ENCODE measurements at places on chromosomes 2 and 18. TPM values are rescaled to one million over a fixed set of nuclear protein-coding genes. Genes with fewer than 3 reads are reported as not detected.

The MC4R gene
- not detected for total RNA-seq

The TP53I3 gene
- 1.8 TPM for total RNA-seq

- H3K4me3 ChIP-seq: no peak within 1 kb of the TSS
- peak; percentile 57 for DNase-seq
Measured at GRCh38 chr2:223601932-223602666, at the start of gene SCG2. Gene SCG2 (minus strand): TSS chr2:223602361. CDS start chr2:223599282, 3,079 bp downstream.

DNA sequence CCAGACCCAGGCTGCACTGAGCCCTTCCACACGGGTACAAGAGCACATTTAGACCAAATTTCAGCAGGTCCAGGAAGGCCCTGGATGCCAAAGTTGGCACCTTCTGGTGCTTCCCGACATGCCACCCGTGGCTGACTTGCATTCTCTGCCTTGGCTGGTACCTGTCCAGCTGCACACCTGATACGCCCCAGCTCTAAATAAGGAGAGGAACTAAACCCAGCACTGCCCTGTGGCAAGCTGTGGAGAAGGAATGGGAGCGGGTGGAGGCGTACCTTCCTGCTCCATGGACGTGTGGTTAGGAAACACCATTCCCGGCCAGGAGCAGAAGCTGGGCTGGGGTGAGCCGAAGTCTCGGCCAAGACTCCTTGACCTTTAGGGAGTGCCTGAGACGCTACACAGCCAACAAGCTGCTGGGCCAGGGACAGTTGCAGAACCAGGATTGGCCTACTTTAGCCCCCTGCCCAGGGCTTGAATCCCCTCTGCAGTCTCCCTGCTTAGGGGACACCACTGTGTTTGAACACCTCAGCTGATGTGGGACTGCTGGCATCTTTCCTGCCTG, 86.5 kb upstream of the TAF1B start:
- H3K27ac ChIP-seq: no peak overlapping the region
- no peaks in the 10 kb centered on the region for H3K36me3 ChIP-seq
- peaks cover 67% of the 10 kb centered on the region for H3K27me3 ChIP-seq
- no peak for DNase-seq

The HOXD11 gene
- not detected for total RNA-seq

DNA sequence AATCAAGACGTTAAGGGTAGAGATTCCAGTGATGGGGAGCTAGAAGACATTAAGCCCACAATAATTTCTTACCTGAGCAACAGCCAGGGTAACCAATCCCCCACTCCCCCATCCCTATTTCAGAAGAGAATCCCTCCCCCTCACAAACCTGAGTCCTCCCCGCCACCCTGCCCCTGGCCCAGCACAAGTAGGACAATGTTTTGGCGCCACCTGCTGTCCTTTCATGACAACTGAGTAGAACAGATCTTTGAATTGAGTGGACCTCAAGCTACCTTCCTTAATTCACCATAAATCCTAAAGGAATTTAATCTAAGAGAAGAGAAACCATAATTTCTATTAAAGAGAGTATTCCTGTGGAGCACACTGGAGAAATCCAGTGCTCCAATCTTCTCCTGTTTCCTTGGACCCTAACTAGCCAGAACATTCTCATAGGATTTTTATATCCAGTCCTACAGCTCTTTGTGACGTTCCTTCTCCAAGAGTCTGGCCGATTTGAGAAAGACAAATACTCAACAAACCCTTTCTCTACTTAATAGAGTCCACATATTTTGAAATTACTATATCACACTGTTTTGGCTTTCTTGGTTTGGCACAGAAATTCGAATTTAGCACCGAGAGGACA, 41.1 kb downstream of the NHEJ1 start:
- no peak overlapping the region for H3K4me3 ChIP-seq
- no peaks in the 10 kb centered on the region for H3K36me3 ChIP-seq
- H3K27me3 ChIP-seq: no peaks in the 10 kb centered on the region
- H3K4me1 ChIP-seq: peaks cover 5% of the 10 kb centered on the region
- DNase-seq: peak; percentile 69
- H3K27ac ChIP-seq: no peak overlapping the region

The ZNF385B gene
- total RNA-seq: not detected

The AGXT gene
- not detected for total RNA-seq

GRCh38 chr2:240183006-240183874, 42.8 kb upstream of the OTOS start:
- H3K36me3 ChIP-seq: peaks cover 2% of the 10 kb centered on the region
- no peak for DNase-seq
- H3K27ac ChIP-seq: no peak overlapping the region
- peaks cover 23% of the 10 kb centered on the region for H3K27me3 ChIP-seq

GRCh38 chr2:121993682-121994081, 238.2 kb downstream of the TSN start:
- H3K36me3 ChIP-seq: no peaks in the 10 kb centered on the region
- no peak for DNase-seq
- no peak overlapping the region for H3K27ac ChIP-seq
- no peaks in the 10 kb centered on the region for H3K4me1 ChIP-seq

The DSG4 gene
- total RNA-seq: not detected

The TMEFF2 gene
- total RNA-seq: not detected

GRCh38 chr2:98099939-98100743, 13.2 kb downstream of the VWA3B start:
- peaks cover 18% of the 10 kb centered on the region for H3K36me3 ChIP-seq
- no peak for DNase-seq
- H3K27ac ChIP-seq: no peak overlapping the region
- H3K4me1 ChIP-seq: no peaks in the 10 kb centered on the region
- peaks cover 18% of the 10 kb centered on the region for H3K27me3 ChIP-seq

DNA sequence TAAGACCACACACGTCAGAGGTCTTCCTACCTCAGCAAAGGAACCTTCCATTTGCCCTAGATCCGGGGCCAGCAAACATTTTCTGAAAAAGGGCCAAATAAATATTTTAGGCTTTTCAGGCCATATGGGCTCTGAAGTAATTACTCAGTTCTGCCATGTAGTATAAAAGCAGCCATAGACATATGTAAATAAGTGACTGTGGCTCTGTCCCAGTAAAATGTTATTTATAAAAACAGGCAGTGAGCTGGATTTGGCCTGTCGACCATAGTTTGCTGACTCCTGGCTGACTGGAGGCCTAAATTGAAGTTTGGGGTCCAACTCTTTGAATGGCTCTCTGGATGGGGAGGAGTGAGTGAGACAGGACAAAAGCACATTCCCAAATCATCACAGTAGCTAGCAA, 49.5 kb downstream of the ABCB11 start:
- H3K4me1 ChIP-seq: no peaks in the 10 kb centered on the region
- no peak overlapping the region for H3K27ac ChIP-seq
- no peak for DNase-seq
- no peak overlapping the region for H3K4me3 ChIP-seq
- H3K36me3 ChIP-seq: no peaks in the 10 kb centered on the region

DNA sequence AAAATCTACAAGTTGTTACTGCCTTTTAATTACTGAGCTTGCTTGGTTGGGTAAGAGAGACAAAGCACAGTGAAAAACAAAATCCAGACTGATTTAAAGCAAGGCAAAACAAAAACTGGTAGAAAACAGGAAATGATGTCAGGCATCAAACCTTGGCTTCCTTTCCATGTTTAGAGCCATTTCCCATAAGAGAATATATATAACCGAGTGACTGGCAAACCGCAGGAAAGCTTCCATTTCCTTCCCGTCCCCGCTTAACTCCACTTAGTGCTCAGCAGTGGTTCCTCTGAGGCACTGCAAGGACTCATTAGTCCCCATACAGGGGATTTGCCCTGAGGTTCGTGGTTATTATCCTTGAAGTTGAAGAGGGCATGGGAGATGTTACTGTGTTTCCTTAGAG, 446.3 kb downstream of the LPIN1 start:
- H3K4me1 ChIP-seq: peaks cover 6% of the 10 kb centered on the region
- H3K4me3 ChIP-seq: no peak overlapping the region
- peaks cover 6% of the 10 kb centered on the region for H3K36me3 ChIP-seq
- H3K27me3 ChIP-seq: no peaks in the 10 kb centered on the region
- H3K27ac ChIP-seq: no peak overlapping the region

Measured in activated T-cell treated with anti-CD3 and anti-CD28 coated beads, Interleukin-2, amount 50 U/mL, for 72 hours (primary cell).